ENCODE measurements at places on chromosomes 1 and 21. TPM values are rescaled to one million over a fixed set of nuclear protein-coding genes. Genes with fewer than 3 reads are reported as not detected.

DNA sequence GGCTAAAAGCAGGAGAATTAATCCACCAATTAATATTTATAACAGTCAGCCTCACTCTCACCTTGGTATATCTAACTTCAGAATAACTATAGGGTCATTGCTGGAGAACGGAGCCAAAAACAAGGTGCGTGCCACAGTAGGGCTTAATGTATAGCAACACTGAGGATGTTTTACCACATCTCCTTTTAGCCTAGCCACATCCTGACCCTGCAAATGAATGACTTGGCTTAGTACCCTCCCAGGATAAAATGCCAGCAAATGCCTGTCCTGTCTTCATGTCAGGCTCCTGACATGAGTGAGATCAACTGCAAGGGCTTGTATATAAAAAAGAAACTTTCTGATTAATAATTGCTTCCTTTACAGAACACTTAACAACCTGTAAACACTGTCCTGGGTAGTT is 2.7 kb upstream of the CDC42BPA start:
- DNase-seq, result no peak

DNA sequence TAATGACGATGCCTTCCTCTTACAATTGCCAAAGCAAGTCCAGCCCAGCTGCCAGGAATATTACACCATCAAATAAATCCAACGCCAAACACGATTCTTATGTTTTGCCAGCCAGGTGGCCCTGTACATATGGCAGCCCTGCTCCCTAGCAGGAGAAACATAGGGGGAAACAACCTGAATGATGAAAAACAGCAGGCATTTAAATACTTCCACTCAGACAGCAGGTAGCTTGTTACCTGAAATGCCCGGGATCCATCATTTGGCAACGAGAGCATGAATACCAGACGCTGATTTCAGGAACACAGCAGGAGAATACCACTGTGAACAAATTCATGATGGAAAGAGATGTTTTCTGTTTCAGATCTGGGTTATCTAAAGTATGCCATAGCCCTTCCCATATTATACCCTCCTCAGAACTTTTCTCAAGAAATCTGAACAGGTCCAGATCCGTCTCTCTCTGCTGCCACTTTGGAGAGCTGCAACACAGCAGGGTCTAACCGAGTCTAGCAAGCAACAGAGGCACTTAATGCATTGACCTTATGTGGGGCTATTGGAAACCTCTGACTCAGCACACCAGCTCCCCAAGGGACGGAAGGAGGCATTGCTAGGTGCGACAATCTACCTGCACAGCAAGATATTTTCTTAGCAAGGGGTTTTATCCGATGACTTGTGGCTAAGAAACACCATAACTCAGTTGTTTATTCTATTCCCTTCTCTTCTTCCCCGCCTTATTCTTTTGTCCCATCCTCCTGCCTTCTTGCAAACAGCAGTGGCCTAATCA is 166.3 kb downstream of the BARHL2 start:
- DNase-seq, result no peak

PLXNA2 gene
- 16.7 TPM for polyA plus RNA-seq

DNA sequence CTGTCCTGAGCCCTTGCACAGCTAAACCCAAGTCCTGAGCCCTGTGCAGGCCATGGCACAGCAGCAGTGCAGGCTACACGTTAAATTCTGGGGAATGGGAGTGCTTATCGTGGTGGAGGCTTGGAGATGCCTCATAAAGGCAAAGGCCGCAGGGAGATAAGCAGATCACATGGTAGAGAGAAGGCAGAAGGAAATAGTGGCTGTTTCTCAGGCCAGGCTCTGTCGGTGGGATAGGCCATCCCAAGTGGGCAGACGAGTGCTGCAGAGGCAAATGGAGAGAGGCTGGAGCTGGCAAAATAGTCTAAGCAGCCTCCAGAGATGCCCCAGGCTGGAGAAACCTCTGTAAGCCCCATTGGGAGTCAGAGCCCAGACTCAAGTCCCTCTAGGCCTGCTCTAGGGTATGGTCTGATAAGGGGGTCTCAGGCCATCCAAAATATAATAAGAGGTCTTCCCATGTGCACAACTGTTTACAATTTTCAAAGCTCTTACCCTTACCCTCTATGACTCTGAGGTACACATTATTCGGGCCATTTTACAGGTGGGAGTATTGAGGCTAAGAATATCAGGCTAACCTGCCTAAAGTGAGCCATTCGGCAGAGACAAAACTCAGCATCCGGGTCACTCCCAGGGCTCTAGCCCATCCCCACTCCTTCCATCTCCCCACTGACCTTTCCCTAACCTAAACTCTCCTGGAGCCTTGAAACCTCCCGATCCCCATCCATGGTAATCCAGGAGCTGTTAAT is 79.6 kb downstream of the NKAIN1 start:
- no peak for DNase-seq

DNA sequence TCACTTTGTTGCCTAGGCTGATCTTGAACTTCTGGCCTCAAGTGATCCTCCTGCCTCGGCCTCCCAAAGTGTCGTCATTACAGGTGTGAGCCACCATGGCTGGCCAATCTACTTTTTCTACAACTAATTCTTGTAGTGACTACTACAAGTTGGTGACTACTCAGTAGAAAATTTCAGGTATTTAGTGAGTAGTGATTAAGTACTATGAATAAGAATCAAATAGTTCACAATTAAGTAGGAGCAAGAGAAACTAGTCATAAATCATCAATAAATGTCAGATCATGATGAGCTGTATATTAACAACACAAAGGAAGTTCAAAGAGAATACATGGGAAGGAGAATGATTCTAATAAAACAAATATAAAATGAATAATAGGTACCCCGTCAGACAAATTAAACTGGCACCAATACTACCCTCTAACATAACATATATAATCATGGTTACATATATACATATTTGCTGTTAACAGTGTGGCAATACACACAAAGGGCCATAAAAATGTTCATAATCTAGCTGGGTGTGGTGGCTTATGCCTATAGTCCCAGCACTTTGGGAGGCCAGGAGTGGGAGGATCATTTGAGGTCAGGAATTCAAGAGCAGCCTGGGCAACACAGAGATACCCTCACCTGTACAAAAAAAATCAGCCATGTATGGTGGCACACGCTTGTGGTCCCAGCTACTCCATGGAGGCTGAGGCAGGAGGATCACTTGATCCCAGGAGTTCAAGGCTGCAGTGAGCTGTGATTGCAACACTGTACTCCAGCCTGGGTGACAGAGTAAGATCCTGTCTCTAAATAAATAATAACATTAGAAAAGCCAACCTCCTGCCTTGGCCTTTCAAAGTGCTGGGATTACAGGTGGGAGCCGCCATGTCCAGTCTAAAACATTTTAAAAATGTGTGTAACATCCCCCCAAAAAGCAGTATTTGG is 19.1 kb downstream of the YY1AP1 start:
- no peak for DNase-seq

LAD1 gene
- 26.8 TPM for polyA plus RNA-seq

GRCh38 chr21:29645666-29646553 is 293.9 kb downstream of the GRIK1 start:
- DNase-seq, result no peak

DNA sequence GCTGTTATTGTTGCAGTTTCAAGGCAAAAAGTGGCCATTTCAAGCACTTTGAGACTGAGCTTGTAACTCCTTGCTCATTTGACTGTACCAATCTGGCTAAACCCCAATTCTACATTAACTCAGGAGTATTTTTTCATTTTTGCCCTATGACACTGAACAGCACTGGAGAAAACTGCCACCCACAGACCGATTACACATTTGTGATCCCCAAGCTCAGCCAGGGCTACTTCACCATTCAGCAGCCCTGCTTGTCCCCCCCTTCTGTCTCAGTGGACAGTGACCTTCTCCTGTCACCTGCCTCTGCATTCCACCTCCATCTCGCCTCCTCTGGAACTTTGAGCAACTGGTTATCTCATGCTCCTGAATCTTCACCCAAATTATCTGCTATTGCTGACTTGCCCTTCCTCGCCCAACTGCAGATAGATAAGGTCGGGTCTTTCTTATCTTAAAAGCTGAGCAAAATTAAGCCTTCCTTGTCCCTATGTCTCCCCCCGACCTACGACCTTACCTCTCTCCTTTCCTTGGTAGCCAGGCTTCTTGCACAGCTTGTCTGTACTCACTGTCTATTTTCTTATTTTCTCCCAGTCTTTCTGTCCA is 25.3 kb downstream of the SPATA46 start:
- DNase-seq, result no peak

- DNase-seq, result no peak
These were observed 142.5 kb downstream of the SYT2 start for GRCh38 chr1:202567738-202568137.

GRCh38 chr1:174569240-174569639 is 121.5 kb downstream of the GPR52 start:
- no peak for DNase-seq

RGS1 gene
- 2.1 TPM for polyA plus RNA-seq

GRCh38 chr1:59732214-59732955 is 82.4 kb upstream of the HOOK1 start:
- DNase-seq, result no peak

C1orf141 gene
- not detected for polyA plus RNA-seq

- no peak for DNase-seq
These were observed 85.4 kb downstream of the COLGALT2 start for GRCh38 chr1:183952101-183952500.

XKR8 gene
- polyA plus RNA-seq, result 8.9 TPM

DNA sequence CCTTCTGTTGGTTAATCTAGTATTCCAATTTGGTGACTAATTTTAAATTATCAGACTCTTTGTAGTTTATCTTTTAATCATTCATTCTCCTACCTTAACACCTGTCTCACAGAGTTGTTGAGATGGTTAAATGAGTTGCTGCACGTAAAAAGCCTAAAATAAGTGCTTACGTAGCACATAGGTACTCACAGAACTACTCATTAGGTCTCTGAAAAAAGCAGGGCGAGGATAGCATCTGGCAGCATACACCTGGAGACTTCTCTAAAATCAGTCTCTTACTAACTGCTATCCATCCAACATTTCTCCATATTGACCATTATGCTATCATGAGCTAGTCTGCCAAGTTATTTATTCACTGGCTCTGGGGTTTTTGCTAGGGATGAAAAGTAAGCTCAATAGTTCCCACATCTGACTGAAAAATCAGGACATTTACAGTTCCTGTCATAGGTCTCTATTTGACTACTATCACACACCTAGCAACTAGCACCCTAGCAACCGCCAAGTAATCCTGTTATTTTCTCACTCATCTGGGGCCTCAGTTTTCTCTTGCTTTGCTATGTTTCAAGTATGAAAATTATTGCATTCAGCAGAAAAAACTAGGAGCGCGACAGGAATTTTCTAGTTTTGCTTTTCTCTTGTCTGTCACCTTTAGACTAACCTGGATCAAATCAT is 11.2 kb downstream of the CSDE1 start:
- DNase-seq, result no peak

DNA sequence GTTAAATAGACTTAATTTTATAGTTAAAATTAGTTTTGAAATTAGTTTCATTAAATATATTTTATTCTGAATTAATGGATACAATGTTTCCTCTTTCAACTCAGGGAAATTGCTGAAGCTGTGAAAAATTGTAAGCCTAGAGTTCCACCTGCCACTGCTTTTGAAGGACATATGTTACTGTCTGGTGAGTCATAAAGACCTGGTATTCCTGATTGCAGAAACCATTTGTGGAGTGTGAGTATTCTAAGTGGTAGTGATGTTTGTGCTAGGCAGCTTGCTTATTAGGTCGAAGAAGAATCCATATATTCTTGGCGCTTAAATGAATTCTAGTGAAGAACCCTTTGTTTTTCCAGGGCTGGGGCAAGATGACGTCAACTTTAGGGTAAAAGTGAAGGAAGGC is 34.0 kb downstream of the MTR start:
- DNase-seq, result no peak

- DNase-seq, result no peak
These were observed 13.7 kb downstream of the CELF3 start for GRCh38 chr1:151702936-151703335.

GRCh38 chr1:227240983-227241382 is 77.3 kb downstream of the CDC42BPA start:
- no peak for DNase-seq

- DNase-seq, result no peak
These were observed 94.2 kb downstream of the AK5 start for GRCh38 chr1:77375990-77376389.

- no peak for DNase-seq
These were observed 47.4 kb downstream of the ZNF281 start for GRCh38 chr1:200362421-200362820.

- DNase-seq, result no peak
These were observed 39.6 kb downstream of the NUF2 start for GRCh38 chr1:163361123-163361934.

DNA sequence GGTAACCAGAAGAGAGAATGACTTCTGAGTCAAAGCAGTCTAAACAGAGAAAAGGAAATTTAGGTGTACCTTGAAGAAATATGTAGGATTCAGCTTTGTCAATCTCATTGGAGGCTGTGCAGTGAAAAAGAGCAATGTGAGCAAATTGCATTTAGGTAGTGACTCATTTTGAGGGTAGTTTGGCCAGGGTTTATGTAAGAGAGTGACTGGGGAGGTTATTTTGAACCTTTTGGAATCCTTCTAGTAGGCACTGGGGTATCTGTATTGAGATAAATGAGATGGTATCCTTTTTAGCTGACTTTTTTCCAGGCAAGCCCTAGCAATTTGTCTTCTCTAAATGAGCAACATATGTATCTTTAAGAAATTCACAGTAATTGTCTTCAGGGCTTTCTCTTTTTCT is 95.9 kb downstream of the DISP1 start:
- no peak for DNase-seq

- DNase-seq, result no peak
These were observed 68.0 kb downstream of the CCDC30 start for GRCh38 chr1:42531043-42531442.

DNA sequence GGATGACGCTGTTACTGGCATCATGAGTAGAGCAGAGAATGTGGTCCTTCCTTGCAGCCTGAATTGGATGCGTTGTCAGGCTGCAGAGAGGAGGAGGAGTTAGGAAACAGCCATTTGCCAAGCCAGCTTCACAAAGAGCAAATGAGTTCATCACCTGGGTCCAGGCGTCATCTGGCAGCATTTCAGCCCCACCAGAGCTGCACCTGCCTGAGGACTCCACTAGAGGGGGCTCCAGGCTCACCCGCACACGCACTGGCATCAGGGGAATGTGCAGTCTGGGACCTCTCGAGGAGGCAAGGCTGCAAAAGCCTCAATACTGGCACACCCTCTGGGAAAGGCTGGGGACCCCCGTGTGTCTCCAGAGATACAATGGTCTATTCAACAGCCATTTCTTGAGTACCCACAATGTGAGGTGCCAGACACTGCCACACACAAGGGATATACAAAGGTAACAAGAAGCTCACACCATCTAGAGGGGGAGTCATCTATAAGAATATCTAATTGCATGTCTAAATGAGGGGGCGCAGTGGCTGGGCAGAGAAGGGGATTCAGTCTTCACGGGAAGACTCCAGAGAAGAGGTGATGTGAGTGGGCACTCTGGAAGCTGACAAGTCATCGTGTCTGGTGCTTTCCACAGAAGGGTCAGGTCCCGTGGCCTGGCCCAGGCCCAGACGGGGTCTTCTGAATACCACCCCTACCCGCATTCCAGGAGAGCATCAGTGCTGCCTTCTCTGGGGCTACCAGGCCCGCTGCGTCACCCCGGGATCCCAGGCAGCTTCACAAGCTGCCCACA is 53.5 kb upstream of the CNTN2 start:
- peak; percentile 64 for DNase-seq
